ENCODE measurements at places on chromosomes 2 and 18. TPM values are rescaled to one million over a fixed set of nuclear protein-coding genes. Genes with fewer than 3 reads are reported as not detected.
A peak's percentile ranks its signal among the peaks of the same experiment; 100 is the strongest.

The TTN gene
- 13.5 TPM for total RNA-seq

The ABCG5 gene
- not detected for total RNA-seq

The DSC1 gene
- 0.71 TPM for total RNA-seq

The VSNL1 gene
- not detected for total RNA-seq

The ANTXR1 gene
- 0.09 TPM for total RNA-seq

The ZNF2 gene
- total RNA-seq = 5.8 TPM

DNA sequence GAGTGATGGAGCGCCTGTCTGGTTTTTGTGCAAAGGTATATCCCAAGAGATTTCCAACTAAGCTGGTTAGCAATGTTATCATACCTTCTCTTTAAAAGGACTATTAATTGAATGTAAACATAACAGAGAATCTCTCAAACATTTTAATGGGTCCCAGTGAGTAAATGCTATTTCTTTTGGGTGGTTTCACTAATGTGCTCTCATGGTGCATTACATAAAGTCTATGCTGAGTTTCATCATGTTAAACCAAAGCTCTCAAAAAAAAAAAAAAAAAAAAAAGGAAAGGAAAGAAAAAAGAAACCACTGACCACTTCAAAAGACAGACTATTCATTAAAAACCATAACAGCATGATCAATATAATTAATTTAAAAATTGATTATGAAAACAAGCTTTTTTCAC, 119.1 kb upstream of the SCN1A start:
- no peak for DNase-seq

DNA sequence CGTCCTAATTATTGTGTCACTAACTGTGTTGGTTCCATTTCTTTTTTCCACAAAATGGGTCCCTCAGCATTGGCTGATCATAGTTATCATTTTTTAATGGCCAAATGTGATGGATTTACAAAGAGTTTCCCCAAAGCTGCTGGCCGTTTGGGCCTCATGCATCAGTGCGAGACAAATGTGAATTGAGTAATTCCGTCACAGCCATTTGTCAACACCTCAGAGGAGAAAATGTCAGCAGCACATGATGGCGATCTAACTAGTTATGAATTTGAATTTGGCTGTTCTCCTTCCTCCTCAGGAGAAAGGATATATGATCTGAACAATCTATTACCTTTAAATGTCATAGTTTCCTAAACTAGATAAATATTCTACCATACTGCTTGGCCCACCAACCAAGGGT, 54.9 kb upstream of the SP3 start:
- no peak for DNase-seq

GRCh38 chr18:21179590-21180220, 62.3 kb upstream of the GREB1L start:
- no peak for DNase-seq

GRCh38 chr2:231104115-231104713, 20.6 kb downstream of the HTR2B start:
- peak; percentile 43 for DNase-seq

DNA sequence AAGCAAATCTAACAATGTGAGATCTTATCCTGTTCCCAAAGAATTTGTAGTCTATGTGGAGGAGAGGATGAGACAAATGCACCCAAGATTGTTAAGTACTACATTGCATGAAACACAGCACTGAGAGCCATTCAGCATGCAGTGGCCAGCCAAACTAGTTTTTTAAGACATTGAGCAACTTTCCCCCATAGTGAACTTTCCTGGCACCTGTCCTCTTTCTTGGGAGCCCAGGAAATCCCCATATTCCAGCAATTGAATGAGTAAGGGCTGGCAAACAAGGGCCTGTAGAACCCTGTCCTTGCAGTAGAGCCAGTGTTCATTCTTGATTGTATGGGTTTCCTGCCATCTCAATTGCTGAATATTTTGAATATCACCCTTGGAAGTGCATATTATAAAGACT, 58.8 kb upstream of the FIGN start:
- DNase-seq = no peak

DNA sequence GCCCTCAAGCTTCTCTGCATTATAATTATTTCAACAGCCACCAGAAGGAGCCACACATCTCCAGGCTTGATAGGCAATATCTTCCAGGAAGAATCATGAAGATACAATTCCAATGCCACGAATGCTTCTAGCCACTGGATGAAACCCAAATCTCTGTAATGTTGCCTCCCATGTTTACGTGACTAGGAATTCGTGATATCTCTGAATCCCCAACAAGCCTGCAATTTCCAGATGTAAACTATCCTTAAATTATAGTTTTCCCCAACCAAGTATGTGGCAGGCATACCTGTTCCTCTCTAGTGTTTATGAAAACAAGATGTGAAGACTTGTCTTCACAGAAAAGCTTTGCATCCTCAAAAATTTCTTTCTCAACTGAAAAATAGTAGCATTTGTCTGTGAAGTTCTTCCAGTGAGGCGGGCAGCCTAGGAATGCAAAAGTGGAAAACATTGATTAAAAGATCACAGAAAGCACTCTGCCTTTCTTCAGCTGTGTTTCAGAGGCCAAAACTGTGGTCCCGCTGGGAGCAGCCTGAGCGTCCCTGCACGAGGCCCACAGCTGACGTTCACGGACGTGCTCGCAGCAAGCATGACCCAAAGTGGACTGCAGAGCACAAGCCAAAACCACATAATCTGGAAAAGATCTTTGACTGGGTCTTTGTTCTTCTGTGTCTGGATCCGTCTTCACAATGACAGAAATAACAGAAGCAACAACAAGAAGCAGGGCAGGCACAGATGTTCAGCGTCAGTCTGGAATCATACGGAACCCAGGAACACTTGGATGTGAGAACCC, 65.1 kb upstream of the THOC1 start:
- DNase-seq = no peak

DNA sequence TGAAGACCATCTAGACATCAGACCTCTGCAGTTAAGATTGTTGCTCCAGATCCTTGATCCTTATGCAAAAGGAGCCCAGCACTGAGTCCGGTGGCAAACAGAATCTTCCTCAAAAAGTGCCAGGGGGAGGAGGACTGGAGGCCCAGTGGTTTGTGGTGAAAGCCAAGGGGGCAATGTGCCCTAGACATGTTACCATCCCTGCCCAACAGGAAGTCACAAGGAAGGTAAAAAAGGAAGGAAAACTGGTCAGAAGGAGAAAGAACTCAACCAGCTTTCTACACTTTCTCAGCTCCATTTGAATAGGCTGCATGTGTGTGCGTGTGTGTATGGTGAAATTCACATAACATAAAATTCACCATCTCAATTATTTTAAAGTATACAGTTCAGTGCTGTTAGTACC, 25.0 kb upstream of the KDM3A start:
- DNase-seq = no peak

- no peak for DNase-seq
Measured at GRCh38 chr2:15159751-15160177, 401.4 kb downstream of the NBAS start.

DNA sequence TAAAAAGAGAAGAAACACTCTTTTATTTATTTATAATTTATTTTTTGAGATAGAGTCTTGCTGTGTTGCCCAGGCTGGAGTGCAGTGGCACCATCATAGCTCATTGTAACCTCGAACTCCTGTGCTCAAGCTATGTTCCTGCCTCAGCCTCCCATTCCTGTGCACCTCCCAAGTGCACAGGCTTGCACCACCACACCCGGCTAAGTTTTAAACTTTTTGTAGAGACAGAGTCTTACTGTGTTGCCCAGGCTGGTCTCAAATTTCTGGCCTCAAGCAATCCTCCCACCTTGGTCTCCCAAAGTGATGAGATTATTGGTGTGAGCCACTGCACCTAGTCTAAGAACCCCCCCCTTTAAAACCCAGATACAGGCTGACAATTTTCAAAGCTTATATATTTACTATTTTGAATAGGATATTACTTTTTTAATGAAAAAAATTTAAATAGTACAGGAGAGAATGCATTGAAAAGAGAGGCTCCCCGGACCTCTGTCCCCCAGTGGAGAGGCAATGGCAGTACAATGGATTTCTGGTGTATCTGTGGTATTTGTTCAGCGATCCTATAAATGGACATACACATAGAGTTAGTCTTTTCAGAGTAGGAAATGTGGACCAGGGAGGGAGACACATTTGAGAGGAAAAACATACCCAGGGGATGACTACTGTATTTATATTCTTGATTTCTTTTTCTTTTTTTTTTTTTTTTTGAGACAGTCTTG, 48.1 kb upstream of the CNOT11 start:
- DNase-seq = no peak

DNA sequence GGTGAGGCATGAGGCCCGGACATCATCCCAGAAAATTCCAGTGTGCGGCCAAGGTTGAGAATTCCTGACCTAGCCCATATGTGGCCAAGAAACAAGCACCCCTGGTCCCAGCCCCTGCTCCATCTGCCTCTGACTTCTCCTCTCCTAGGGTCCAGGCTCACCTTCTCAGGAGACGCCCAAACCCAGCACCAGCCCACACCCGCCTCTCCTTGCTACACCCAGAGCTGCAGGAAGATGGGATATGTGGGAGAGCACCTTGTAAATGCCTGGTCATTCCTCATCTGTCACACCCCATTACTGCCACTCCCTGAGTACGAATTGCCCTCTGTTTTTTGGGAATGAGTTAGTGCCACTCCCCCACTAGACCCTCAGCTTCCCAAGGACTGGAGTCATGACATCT, 7.3 kb upstream of the ATP6V1B1 start:
- DNase-seq = no peak

DNA sequence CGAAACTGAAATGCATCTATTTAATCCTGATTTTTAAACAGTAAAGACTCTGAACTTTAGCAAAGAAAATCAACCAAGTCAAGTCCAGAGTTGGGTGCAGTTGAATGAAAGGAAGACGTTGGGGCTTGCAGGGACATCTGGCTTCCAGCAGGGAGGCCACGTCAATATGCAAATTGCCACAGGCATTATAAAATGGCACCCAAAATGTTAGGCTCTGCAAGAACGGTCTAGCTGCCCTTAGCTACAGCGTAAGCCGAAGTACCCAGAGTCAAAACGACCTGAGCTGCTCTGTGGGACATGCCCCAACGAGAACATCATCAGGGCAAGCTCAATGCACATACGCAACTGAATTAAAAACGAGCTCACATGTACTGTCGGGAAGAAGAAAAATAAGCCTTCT, 30.7 kb downstream of the DOCK10 start:
- no peak for DNase-seq

GRCh38 chr2:175574069-175574468, 392.6 kb upstream of the ATP5MC3 start:
- no peak for DNase-seq

- DNase-seq = no peak
Measured at GRCh38 chr2:222724208-222724607, 52.8 kb downstream of the MOGAT1 start.

DNA sequence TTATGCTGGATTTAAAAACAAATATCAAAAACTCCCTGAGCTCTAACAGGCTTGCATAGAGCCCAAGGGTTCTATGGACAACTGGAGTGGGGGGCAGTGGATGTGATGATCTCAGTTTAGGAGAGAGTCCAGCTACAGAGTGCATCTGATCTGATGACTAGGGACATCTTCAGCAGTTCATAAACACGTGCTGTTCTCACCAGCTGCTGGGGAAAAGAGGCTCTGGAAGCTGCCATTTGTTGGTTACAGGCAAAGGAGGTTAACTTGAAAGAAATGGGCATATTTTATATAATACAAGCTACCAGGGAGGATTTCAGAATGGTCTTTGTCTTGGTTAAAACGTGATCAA, 36.0 kb upstream of the ZNF396 start:
- DNase-seq = no peak

DNA sequence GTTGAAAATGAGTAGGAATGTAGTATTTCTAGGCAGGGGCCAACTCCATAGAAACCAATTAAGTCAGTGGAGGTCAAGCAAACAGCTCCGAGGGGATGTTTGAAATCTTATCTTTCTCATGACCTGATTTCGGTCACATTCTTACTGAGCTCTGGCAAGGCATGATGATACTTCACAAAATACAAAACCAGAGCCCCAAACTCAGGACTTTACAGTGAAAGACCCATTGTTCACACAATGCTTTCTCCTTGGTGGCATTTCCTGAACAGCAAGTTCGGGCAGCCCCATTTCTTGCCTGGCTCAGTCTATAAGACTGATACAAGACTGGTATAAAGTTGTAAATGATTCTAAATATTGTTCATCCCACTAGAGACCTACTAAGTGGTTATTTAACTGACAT, 53.3 kb downstream of the LAMA1 start:
- DNase-seq = no peak

DNA sequence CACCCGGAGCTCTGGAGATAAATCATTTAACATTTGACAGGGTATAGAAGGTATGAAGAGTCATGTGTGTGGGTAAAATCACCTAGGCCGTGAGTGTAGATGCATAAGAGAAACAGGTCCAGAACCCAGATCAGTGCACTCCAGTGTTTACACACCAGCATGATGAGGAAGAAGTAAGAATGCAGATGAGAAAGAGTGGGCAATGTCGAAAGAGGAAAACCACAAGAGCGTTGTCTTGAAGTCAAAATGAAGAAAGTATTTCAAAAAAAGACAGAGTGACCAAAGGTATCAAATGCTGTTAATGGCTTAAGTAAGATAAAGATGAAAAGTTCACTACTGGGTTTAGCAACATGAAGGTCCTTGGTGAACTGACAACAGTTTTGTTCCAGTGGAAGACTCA, 32.0 kb upstream of the PLB1 start:
- no peak for DNase-seq

DNA sequence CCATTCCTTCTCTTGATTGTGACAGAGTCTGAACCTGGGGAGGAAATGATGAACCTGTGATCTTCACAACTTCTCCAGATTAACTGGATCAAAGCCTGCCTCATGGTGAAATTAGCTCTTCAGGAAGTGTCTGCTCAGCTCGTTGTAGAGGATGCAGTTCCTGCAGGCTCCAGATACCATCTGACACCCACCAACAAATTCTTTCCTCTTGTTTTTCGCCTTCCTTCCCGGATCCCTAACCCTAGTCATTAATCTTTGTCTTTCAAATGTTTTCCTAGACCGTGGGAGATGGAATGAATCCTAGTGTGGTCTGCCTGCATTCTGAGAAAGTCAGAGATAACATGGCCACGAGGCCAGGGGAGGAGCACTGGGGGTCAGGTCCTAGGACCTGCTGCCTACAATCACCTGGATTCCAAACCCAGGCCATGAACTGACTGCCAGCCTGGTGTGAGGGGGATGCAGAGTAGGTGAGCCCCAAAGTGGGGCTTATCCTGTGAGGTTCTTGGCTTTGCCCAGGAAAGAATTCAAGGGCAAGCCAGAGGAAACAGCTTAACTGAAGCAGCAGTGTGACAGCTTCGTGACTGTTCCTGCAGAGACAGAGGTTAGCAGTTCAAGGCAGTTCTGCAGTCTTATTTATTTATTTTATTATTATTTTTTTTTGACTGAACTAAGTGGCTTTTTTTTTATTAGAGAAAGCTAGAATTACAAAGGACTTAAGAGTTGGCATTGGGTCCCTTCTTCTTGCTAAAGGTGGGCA, 67.8 kb downstream of the DIPK1C start:
- DNase-seq = no peak

GRCh38 chr2:10083692-10084211, 3.5 kb upstream of the CYS1 start:
- DNase-seq = no peak

DNA sequence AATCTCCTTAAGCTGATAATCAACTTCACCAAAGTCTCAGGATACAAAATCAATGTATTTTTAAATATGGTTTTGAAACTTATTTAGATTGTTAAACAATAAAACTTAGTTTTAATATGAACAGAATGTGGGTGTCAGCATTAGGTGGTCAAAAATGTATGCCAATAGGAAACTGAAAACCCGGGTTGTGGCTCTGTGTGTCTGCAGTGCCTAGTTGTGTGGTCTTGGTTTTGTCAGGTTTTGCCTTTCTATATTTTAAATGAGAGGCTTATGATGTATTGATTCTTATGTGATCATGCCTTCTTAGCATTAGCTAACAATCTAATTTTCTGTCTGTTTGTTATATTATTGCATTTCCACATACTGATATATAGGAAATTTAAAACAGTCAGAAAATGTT, 227.8 kb downstream of the ZNF407 start:
- no peak for DNase-seq

- no peak for DNase-seq
Measured at GRCh38 chr2:60046529-60046928, 506.9 kb downstream of the BCL11A start.
